Endothelial cell (in vitro differentiated cells): ENCODE measurements at places on chromosomes 4 and X.

GRCh38 chrX:17594693-17595092 is 142.6 kb upstream of the SCML1 start:
- DNase-seq = no peak

- no peak for DNase-seq
Observed at GRCh38 chr4:6770581-6771228, 11.8 kb upstream of the KIAA0232 start.

- no peak for DNase-seq
Observed at GRCh38 chr4:143291314-143291713, 45.4 kb upstream of the GAB1 start.

DNA sequence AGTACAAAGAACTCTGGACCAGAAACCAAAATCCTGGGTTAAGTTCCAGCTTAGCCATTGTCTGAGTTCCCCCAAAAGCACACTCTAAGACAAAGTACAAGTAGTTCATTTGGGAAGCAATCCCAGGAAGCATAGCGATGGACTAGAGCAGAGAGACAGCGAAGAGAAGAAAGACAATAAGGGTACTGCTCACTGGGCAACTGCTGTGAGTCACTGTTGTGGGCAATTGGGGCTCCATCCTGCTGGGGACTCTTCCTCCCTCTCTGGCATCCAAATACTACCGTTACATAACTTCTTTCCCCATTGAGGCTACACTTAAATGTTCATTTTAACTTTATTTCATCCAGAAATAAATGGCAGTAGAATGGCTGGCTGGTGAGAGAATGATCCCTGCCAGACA is 14.1 kb downstream of the SRPX start:
- DNase-seq = no peak

GRCh38 chr4:7554905-7555304 is 120.2 kb upstream of the PSAPL1 start:
- DNase-seq = no peak

- no peak for DNase-seq
Observed at GRCh38 chr4:179292468-179292867, 1850.2 kb upstream of the AGA start.

- no peak for DNase-seq
Observed at GRCh38 chrX:68571610-68572311, 72.9 kb downstream of the YIPF6 start.
